ENCODE measurements at places on chromosomes 6 and 20.

DNA sequence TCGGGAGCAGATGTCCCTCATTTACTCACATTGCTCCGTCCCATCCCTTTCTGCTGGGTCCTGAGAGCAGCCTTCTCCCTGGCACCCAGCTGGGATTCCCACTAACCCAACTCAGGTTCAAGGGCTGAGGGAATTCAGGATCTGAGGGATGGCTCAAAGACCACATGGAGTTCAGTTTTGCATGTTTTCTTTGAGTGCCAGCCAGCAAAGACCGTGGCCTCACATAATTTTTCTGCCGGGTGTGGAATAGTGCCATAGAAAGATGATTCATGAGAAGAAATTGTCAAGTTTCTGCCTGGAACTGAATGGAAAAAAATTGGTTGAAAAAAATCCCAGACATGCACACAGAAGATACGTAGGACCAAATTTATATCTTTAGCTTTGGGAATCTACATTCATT lies 168.6 kb downstream of the CD83 start:
- DNase-seq, result no peak

- DNase-seq, result peak; percentile 9
These were observed 144.7 kb upstream of the ZNF217 start for GRCh38 chr20:53738039-53738944.

DNA sequence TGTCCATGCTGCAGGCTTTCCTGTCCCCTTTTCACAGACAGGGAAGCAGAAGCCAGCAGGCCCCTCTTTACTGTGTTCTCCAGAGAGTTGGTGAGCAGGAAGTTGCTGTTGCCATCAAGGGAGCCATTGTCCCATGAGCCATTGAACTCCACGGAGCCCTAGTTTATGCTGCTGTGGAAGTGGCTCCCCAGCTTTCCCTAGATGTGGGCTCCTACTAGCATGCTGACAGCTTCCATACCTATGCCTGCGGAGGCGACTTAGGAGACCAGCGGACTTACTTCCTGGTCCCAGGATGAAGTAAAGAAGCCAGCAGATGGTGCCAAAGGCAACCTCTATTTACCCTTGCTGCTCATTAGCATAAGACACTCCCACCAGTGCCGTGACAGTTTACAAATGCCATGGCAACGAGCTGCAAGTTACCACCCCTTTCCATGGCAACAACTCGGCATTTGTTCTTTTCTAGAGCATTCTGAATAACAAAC lies 30.8 kb upstream of the FKBP1A start:
- no peak for DNase-seq

GRCh38 chr20:64142590-64142989 lies 21.7 kb upstream of the MYT1 start:
- DNase-seq, result peak; percentile 35

GRCh38 chr6:64254558-64254957 lies 619.0 kb downstream of the PHF3 start:
- no peak for DNase-seq

DNA sequence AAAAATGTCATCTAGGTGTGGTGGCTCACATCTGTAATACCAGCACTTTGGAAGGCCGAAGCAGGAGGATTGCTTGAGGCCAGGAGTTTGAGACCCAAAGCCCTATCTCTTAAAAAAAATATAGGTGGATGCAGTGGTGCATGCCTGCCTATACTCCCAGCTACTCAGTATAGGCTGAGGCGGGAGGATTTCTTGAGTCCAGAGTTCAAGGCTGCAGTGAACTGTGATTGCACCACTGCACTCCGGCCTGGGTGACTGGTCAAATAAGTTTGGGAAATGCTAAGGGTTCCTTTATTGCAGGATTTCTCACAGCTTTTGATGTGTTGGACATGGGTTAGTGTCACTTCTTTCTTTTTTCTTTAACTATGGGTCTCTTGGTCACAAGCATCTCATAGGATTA lies 261.3 kb downstream of the PLCB1 start:
- DNase-seq, result no peak

DNA sequence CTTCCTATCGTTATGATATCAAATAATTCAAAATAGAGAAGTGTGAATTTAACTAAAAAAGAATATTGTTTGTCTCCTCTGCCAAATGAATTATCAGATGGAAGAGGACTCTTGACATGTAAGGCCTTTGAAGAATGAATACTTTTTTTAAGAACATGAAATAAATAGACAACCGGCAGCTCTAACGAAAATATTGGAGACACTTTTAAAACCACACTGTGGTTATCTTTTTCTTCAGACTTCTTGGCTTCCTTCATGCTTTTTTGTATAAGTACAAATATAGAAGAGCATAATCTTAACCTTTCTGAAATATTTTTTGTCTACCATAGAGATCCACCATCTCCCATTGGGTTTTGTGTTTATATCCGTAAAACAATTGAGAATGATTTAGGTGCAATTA lies 115.2 kb upstream of the SCGN start:
- DNase-seq, result no peak

GRCh38 chr6:6725468-6726209 lies 137.1 kb downstream of the LY86 start:
- DNase-seq, result no peak

GRCh38 chr6:113500221-113500620 lies 356.9 kb upstream of the MARCKS start:
- DNase-seq, result no peak

GRCh38 chr6:16322666-16323312 lies 84.4 kb downstream of the GMPR start:
- peak; percentile 8 for DNase-seq

GRCh38 chr20:41030531-41031242 lies 2.1 kb downstream of the TOP1 start:
- DNase-seq, result no peak

GRCh38 chr6:160349814-160350350 lies 1.7 kb downstream of the SLC22A3 start:
- peak; percentile 54 for DNase-seq

DNA sequence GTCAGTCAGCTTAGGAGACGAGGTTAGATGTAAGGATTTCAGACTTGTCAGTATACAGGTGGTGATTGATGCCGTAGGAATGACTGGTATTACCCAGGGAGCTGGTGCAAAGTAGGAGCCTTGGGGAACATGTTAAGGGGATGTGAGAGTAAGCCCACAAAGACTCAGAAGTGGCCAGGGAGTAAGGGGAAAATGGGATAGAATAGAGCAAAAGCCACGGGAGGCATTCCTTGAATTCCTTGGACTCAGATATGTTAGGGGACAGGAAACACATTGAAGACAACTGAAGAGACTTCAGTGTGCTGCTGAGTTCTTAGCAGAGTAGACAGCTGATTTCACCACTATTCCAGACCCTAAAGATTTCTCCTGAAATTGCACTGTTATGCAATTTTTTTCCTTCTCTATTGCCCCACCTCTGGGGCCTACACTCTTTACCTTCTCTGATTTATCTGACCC lies 1.2 kb upstream of the ACAT2 start:
- no peak for DNase-seq

DNA sequence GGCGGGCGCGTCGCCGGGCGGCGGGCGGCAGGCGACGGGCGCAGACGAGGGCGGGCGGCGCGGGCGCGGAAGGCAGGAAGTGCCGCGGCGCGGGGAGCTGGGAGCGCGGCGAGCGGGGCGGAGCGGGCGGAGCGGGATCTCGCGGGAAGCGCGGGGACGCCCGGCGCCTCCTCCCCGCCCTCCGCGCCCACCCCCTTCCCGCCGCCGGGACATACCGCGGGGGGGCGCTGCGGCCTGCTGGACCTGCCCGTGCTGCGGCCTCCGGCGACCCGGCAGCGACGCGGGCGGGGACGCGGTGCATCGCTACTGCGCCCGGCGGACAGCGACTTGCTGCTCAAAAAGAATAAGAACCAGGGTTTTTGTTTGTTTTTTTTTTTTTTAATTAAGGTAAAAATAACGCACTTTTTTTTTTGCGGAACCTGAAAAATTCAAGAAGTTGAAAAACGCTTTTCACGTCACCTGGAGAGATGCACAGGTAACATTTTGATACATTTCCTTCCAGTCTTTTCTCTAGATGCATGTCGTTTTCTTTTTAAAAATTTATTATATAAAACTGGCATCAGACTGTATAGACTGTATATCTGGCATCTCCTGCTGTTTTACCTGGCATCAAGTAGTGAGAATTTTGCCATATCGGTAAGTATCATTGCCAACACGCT lies at the start of gene CENPB:
Gene CENPB, minus strand, starts transcription at position 76 of the 659 bp plus-strand sequence. CDS start 257 bp downstream, outside the sequence.
- DNase-seq, result peak; percentile 81

DNA sequence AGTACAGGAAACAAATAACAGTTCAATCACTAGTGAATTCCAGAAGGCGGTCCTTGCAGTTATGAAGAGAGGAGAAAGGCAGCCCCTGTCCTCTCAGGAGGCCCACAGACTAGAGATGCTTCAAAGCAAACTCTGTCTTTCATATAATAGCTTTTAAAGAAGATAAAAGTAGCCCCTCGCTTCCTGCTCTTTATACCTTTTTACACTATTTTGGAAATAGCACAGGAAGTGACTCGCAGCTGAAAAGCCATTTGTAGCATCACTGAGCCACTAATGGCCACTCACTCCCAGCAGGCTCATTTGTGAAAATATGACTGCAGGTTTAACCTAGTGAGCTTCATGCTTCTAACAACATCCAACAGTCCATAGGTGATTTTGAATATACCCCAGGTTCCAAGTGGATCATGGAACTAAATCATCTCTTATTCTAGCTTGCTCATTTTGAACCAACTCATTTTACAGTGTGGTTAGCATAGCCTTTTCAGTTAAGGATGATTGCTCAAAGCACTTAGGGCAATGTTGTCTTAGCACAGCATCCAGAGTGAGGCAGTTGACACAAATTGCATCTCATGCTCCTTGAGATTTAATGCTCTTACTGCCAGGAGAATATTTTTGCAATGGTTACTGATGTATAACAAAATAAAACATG lies 136.0 kb upstream of the NRSN1 start:
- no peak for DNase-seq

DNA sequence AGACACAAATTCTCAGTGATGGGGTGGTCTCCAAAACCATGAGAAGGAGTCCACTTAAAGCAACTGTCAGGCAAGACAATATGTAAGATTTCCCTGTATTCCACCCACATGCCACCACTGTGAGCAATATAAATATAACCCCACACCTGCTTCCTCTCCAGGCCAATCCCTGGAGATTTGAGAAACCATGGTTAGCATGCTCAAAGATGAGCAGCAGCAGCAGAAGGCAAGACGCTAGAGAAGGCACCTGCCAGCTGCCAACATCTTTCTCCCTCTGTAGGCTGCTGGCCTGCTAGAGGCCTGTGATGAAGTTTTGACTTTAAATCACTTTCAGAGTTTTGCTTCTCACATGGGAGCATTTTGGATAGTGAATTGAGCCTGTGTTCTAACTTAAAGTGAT lies 7.9 kb upstream of the SOD2 start:
- no peak for DNase-seq

DNA sequence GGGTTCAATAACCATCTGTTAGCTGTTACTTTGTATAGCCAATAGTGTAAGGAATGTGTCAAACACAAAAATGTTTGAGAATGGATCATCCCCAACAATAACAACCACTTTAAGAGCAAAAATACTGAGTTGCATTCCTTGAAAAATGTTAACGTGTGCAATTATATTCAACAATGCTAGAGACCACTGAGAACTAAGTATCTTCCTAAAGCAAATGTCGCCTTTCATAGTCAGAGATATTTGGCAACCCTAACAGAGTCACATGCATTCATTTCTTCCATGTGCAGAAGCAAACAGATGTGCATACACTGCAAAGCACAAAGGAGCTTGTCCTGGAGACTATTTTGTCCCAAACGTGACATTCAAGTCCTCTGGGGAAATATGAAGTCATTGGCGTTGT lies 448.6 kb downstream of the GJA1 start:
- no peak for DNase-seq

GRCh38 chr6:35085359-35086281 lies 55.5 kb downstream of the TCP11 start:
- DNase-seq, result no peak

GRCh38 chr20:50837532-50838321 lies 42.9 kb downstream of the BCAS4 start:
- DNase-seq, result no peak

Data from NCI-H1092 treated with DMSO at 0.1 percent for 48 hours (cell line).